ENCODE measurements at places on chromosomes 12 and 14.

DNA sequence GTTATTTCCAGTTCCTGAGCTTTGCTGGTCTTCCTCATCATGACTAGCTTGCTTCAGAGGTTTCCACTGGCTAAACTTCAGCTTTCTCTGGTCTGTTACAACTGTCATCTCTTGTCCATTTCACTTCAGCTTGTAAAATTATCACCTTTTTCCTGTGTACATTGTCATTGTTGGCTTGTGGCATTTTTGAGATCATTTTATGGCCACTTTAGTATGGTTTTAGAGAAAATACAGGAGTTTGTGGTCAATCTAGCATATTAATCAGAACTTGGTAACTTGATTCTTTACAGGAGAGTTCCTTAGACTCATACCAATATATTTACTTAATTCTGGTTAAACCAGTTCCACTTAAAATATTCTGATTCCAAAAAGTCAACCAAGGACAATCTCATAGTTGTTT lies 235.9 kb upstream of the KITLG start:
- DNase-seq = no peak

DNA sequence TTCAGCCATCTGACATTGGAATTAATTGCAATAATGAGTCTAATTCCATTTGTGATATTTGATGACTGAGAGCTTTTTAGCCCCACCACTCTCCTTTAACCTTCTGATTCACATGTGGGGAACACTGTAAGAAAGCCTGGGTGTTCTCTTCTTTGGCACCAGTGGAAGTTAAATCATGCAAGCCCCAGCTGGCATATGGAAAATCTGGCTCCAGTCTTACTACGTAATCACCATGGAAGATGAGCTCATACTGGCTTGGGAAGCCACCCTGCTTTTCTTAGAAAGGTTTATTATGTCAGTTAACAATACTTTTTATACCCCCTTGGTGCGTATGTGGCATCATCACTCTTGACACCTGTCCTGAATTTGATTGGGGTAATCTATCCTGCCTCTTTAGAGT lies 479.3 kb downstream of the SLC16A7 start:
- no peak for DNase-seq

DNA sequence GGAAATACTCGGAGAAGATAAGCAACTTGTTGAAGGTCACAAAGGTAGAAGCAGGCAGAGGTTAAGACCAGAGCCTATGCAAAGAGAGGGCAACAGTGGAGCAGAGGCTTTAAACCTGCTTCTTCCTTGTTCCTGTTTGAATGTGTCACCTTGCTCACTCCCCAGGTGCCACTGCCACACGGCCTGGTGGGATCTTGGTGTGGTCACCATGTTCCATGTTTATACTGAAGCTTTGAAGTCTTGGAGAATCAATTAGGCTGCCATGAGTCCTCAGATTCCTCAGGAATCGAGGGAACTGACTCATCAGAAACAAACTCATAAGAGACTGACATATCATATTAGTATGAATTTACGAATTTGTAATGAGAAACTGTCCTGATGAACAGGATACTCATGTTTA lies 46.8 kb downstream of the IQSEC3 start:
- DNase-seq = no peak

GRCh38 chr12:113173081-113173698 lies 12.1 kb downstream of the DDX54 start:
- no peak for DNase-seq

DNA sequence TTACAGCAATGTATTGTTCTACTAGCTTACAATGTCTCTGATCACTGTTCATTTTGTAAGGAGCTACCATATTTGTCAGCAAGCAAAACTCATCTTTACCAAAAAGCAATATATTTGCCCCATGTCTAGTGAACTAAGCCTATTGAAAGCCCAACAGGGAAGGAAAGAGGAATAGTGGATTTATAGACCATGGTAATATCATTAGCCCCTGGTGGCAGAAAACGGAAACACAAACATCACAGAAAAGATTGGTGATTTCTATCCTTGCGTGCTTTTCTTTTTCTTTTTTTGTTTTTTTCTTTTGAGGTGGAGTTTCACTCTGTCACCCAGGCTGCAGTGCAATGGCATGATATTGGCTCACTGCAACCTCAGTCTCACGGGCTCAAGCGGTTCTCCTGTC lies 1562.4 kb upstream of the TMEM132C start:
- no peak for DNase-seq

- DNase-seq = peak; percentile 97
Measured at GRCh38 chr12:132506328-132507160, 16.6 kb downstream of the FBRSL1 start.

DNA sequence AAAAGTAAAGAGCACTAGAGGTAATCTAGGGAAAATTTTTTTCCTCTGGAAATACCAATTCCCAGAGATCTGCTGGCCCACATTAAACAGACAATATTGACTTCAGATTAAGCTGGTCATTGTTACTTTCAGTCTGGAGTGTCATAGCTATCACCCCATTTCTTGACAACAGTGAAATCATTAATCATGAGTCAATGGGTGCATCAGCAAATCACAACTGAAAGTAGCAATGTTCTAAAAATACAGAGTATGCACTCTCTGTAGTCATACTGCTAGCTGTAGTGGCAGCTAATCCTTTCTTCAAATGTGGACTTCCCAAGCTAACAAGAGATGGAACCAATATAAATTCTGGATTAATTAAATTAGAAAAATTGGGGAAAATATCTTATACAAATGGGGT lies 129.9 kb downstream of the CPNE8 start:
- no peak for DNase-seq

- no peak for DNase-seq
Measured at GRCh38 chr12:12367482-12367998, 10.7 kb downstream of the BORCS5 start.

GRCh38 chr14:89965839-89966238 lies 10.1 kb downstream of the TDP1 start:
- DNase-seq = no peak

- DNase-seq = peak; percentile 7
Measured at GRCh38 chr14:97178781-97179180, 381.6 kb downstream of the VRK1 start.

- DNase-seq = peak; percentile 40
Measured at GRCh38 chr12:131046813-131047788, 93.4 kb downstream of the ADGRD1 start.

DNA sequence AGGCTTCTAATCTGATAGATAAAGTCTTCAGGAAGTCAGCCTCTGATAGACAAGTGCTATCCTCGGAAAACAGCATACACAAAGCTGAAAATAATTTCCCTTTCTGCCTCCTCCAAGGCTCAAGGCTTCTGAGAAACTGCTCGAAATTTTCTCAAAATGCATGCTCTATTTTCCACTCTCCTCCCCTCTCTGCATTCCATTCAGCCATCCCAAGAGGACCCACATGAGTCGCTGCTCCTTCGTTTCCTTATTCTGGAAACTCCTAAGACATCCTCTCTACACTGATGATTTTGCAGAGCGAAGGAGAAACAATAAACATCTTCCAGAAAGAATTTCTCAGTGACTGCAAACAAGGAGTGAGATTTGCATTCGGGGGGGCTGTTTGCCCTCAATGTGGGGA lies 92.2 kb upstream of the SFSWAP start:
- no peak for DNase-seq

DNA sequence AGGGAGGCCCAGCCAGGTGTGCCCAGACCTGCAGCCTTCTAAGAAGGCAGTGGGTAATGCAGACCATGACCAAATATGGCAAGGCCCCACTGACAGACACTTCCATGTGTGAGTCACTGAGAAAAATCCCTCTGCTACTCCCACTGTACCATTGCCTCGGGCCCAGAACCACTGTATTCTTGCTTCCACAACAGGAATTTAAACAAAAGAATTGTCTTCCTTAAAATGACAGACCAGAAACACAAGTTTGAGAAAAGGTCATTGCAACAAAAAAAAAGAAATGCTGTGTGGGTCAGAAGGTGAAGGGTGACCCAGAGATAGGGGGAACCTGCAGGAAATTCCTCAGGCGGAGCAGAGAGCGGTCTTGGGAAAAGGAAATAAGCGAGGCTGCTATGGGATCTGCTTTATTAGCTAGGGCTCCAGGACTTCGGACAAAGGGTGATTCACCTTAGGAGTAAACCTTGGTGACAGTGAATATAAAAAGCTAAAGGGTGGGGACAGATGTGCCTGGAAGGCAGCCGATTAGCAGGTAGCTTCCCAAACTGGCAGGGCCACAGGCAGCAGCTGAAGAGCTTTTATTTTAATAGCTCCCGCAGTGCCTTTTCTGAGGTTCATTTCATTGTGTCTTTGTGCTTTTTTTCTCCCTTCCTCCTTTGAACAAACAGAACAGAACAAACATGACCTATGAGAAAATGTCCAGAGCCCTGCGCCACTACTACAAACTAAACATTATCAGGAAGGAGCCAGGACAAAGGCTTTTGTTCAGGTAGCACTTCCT lies 185.3 kb upstream of the BCL2L14 start:
- no peak for DNase-seq

DNA sequence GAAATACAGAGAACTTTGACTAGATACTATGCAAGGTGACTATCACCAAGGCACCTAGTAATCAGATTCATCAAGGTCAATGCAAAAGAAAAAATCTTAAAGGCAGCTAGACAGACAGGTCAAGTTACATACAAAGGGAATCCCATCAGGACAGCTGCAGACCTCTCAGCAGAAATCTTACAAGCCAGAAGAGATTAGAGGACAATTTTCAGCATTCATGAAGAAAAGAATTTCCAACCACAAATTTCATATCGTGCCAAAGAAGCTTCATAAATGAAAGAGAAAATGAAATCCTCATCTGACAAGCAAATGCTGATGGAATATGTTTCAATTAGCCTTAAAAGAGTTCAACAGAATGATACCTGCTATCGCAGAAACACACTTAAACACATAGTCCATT lies 913.7 kb downstream of the RPS29 start:
- no peak for DNase-seq

DNA sequence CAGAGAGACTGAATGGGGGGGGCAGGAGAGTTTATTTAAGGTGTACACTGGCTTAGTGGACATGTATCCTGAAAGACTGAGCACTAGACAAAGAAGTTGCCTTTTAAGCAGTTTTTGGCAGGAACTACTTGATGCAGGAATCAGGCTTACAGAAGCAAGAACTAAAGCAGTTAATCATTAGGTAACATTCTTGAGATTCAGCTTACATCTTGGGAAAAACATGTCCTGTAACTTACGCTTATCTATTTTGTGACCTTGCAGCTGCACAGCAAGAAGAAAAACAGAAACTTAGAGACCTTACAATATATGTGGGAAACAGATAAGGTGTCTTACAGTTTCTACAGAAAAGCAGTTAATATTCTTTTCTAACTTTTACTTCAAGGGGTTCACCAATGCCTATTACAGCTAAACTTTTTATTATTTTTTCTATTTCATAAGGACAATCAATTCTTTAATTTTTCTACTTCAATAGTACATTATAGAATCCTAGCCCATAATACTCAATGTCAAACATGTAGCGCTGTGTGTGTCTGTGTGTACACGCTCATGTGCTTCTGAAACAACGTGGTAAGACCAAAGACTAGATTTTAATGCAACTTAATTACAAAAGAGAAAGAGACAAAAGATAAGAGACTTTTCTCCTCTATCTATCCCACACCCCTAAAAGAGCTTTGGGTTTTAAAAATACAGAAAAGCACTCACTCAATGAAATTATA lies 276.9 kb downstream of the PRKD1 start:
- DNase-seq = no peak

DNA sequence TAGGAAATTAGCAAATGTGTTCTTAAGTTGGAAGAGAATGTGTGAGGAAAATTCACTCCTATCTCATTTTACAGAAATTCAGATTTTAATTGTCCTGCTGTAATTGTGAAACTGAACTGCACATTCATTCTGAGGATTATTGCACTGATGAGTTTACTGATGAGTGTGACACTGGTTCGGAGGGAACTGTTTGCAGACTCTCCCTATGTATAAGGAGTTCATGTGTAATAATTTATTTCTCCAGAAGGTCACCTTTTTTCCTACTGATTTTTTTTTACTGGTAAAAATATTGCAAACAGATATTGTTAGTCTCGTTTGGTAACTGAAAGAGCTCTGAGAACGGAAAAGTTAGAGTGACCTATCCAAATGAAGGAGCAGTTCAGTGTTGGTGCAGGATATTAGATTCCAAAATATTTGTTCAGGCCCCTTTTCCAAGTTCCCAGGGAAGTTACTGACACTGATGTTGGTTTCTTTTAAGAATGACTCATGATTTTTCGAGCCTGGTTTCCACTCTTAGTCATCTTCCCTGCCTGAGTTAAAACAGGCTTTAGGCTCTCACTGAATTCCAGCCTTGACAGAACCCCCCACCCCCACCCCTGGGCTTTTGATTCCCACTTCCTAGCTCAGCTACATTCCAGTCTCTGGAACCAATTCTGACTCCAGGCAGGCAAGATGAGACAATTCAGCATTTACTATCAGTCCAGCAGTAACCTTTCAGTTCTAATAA lies 18.4 kb downstream of the ANO6 start:
- DNase-seq = peak; percentile 64

DNA sequence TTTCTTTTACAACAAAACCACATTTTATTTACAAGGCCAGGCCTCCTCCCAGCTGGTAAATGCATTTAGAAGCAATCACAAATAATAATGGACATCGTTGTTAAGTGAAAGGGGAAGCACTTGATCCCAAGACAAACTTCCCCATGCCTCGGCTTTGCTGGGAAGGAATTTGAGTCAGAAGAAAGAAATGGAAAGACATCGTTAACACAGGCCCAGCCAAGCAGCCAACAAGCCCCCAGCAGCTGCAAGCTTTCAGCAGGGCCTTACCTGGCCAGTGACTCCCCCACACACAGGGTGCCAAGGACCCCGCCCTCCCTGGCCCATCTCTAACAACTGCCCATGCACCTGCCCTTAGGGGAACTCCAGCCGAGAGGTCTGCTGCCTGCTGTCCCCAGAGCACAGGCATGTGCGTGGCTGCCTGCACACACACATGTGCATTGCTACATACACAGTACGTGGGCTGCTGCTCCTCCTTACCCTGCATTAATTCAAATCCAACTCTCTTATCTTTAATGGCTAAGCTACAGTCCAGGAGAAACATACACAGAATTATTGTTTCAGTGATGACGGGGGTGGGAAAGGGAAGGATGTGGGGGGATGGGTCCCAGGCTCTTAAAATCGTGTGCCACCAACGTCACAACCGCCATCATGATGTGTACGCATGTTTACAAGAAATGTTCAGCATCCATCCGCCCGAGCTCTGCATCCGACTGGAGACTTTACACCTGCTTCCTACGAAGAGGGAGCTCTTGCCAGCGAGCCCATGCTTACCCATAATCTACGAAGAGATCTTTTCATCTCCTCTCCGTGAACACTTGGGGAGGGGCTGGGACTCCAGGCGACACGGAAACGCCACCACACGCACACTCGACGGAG lies 9.8 kb downstream of the BCL11B start:
- peak; percentile 36 for DNase-seq

DNA sequence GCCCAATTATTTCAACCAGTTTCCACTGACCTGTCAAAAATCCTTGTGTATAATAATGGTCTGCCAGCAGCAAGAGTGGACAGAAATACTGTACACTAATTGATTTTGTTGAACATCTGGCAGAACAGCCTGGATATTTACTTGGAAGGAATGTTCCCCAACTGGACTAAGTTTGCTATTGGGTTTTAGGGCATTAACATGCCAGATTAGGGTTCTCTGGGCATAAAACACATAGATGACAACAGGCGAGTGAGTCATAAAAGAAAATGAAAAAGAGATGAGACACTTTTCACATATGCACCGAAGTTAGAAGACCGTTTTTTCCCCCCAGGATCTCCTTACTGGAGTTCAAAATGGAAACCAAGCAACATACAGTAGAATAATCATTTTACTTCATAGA lies 236.3 kb upstream of the NAV3 start:
- DNase-seq = no peak

Measured in lung (tissue), 17 donors.